Chondrocyte (in vitro differentiated cells): ENCODE measurements at places on chromosomes 2 and 18. TPM values are rescaled to one million over a fixed set of nuclear protein-coding genes. Genes with fewer than 3 reads are reported as not detected.

The STON1 gene
- total RNA-seq = 8.7 to 18.0 TPM (median 9.6 TPM) in 3 replicates

The VWA3B gene
- not detected in 3 replicates for total RNA-seq

The RAX gene
- total RNA-seq = not detected in 3 replicates

The FN1 gene
- total RNA-seq = 30,644 to 36,263 TPM (median 31,288 TPM) in 3 replicates

DNA sequence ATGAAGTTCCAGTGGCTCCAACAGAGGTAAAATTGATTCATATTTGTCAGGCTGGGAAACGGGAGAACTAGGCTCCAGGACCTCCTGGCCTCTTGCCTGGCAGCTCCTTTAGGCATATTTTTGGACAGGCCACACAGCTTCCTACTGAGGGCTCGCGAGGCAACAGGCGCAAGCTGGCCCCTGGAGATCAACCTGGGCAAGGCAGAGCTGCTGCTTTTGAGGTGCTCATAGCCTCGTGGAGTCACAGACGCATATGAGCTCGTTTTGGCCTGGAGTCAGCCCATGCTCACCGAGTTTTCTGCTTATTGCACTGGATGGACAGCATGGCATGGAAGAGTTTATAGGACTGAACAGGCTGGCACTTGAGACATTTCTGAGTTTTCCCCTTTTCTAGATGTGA is 97.7 kb downstream of the CAPN13 start:
- no peak for DNase-seq

DNA sequence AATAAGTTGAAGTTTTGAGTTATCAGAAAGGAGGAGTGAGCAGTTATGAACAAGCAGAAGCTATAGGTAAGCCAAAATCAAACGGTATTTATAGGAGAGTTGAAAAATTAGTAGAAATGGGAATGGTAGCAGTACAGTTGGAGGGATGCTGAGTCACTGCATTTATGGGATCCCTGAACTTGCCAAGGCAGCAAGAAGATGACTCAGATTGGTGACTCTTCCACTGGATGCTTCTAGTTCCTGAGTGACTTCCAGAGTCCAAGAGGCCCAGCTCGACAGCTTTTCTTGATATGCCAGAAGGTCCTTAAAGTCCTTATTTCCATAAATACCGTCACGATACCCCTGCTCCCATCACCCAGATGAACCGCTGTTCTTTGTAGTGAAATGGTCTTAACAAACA is 31.1 kb upstream of the ACTR3 start:
- DNase-seq = no peak

DNA sequence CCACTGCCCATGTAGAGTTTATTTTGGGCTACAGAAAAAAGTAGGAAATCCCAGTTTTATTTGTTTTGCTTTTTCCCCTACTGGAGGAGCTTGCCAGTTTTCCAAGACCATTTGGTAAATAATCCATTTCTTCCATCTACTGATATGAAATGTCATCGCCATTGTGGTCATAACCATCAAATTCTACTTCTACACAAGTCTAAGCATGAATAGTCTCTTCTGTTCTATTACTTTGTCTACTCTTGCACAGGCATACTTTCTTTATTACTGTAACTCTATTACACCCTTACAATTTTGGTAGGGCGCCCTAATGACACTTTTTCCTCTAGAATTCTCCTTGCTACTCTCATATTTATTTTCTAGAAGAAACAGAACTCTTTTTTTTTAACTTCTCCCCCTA is 120.7 kb downstream of the ATAD2B start:
- no peak for DNase-seq

DNA sequence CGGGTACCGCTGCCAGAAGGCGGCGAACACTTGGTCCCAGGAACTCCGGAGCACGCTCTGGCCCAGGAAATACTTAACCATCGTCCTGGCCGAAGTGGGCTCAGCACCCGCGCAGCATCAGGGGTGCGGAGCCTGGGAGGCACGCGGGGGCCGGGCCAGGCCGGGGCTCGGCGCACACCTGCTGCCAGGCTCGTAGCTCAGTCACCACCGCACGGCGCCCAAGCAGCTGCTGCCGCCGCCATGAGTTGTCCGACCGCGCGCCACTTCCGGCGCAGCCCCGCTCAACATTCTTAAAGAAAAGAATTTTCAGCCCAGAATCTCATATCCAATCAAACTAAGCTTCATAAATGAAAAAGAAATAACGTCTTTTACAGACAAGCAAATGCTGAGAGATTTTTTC is 34.0 kb downstream of the MDH1 start:
- DNase-seq = no peak

GRCh38 chr18:77108001-77108692 is 24.4 kb downstream of the MBP start:
- DNase-seq = no peak

DNA sequence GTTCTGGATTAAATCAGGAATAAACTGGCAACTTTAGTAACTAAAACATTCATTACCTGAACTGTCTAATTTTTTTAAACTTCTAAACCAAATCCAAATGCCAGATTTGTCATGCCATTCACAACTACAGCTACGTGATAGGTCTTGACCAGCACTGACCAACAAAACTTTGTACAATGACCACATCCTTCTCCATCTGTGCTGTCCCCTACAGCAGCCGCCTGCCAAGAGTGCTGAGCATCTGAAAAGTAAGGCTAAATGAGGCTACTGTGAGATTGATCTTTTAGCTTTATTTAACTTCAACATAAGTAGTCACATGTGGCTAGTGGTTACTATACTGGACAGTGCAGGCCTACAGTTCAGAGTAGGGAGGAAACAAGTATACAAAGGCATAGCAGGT is 7.6 kb downstream of the FAM168B start:
- no peak for DNase-seq

GRCh38 chr2:133331436-133331835 is 236.8 kb downstream of the NCKAP5 start:
- DNase-seq = no peak
